ENCODE measurements at places on chromosomes 6 and 20. TPM values are rescaled to one million over a fixed set of nuclear protein-coding genes. Genes with fewer than 3 reads are reported as not detected.

FLRT3 gene
- total RNA-seq, result 0.75 TPM

PKIB gene
- total RNA-seq, result 1.8 TPM

DNA sequence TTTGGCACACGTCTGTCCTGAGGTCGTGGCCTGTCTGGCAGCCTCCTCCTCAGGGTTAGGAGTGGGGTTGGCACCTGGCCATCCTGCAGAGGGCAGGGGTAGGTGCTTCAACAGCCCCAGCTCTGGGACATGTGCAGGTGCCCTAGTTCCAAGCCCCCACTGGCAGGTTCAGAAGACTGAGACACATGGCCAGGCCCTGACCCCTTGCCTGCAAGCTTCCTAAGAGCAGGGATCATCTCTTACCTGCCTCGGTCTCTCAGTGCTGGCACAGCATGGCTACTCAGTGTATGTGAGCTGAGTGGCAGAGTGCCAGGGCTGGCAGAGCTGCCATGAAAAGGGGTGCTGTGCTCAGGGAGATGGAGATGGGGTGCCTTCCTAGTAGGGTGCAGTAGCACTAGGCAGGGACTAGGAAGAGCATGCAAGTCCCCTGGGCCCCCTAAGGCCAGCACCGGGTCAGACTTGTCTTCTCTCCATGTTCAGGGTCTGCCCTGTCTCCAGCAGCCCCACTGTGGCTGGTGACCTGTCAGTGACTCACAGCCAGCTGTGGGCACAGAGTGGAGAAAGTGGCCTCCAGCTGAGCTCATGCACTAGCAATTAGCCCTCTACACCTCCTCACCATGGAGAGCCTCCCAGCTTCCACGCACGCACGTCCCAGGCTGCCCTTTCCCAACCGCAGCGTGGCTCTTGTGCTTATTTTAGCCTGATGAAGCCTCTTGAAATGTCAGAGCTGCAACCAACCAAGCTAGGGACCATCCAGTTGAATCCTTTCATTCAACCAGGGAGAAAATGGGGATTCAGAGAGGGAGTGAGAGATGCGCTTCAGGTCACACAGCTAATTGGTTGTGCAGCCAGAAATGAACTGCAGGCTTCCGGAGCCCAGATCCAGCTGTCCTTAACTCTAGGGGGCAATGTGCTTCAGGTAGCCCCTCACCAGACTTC is 116.6 kb downstream of the MRPL14 start:
- DNase-seq, result peak; percentile 72

GRCh38 chr20:64103871-64104666 is 3.3 kb downstream of the NPBWR2 start:
- peak; percentile 26 for DNase-seq

DNA sequence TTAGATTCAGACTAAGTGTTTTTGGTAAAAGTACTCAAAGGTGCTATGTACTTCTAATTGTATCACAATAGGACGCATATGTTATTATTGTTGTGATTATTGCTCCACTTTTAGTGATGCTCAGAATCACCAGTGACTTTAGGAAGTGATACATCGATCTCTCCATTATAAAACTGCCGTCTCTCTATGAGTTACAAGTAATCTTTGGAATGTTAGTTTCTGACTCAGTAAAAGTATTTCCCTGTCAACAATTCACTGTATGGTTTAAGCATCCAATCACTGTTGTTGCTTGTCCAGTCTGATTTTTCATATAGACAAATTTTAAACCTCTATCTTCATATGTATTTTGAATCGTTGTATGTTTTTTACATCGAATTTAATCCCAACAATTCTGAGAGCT is 9.4 kb downstream of the DCBLD1 start:
- DNase-seq, result no peak

DNA sequence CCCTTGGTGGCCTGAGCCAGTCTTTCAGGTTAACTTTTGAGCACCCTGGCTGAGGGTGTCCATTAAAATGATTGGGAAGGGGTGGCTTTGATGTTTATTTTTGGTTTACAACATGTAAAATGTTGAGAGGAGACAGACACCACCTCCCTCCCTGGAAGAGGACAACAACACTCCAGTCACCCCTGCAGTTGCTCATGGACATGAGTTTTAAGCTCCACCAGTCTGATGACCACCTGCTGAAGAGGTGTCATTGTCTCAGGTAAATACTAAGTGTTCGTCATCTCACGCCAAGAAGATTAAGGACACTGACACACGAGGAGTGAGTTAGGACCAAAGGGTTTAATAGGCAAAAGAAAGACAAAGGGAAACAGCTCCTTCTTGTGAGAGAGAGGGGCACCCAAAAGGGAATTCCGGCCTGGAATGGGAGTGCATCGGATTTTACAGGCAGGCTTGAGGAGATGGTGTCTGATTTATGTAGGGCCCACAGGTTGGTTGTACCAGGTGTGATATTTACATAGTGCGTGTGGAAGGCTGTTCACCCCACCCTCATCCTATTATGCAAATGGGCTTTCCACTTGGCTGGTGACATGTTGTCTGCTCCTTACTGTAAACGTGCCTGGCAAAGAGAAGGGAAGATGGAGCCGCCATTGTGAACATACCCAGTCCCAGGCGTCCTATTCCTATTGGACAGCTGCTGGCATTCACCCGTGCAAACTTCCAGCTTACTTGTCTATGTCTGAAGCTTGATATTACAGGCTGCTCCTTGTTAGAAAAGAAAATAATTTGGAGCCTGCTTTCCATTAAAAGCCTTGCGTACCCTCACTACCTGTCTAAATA is 6.6 kb downstream of the HLA-B start:
- DNase-seq, result no peak

DNA sequence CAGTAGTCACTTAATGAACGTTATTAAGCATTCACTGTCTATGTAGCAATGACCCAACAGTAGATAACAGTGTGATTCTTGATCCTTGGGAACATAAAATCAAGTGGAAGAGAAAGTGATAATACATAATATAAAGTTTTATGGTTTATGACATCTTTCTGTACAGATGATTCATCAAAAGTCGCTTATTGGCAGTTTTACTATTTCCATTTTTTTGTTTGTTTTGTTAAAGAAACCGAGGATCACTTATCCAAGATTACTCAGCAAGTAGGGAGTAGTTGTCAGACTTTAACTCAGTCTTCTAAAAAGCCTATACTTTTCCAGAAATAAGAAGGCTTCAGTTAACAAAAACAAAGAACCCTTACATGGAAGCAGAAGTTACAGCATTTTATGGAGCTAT is 260.8 kb downstream of the ZFAND3 start:
- no peak for DNase-seq

DNA sequence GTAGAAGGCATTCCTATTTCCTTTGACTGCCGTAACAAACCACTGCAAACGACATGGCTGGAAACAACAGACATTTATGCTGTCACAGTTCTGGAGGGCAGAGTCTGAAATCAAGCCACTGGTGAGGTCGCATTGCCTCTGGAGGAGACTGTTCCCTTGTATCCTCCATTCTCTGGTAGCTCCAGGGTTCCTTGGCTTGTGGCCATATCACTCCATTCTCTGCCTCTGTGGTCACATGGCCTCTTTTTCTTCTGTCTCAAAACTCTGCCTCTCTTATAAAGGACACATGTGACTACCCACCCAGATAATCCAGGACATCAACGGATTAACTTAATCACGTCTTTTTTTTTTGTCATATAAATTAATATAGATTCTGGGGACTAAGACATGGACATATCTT is 84.4 kb downstream of the LYRM2 start:
- DNase-seq, result no peak

ULBP3 gene
- 0.39 TPM for total RNA-seq

Measured in aorta (tissue), 5 donors.